Myocyte (in vitro differentiated cells): ENCODE measurements at places on chromosomes 12 and 14. TPM values are rescaled to one million over a fixed set of nuclear protein-coding genes. Genes with fewer than 3 reads are reported as not detected.

Gene ADCY4
- not detected in 2 replicates for total RNA-seq

DNA sequence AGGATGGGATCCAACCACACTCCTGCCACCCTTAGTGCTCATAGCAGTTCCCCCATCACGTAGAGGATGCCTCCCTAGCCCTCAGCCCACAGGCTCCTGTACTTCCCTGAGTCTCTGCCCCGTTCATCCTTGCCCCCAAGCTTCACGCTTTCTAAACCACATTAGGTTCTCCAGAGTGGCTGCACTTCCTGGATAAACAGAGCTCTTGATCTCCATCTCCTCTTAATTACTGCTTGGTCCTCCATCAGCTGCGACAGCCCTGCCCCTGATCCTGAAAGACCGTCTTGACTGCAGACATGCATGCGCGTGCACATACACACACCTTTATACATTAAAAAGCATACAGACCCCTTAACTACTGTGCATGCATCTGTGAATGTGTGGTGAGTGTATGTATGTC, 530.0 kb downstream of the BCL11B start:
- DNase-seq, result no peak

DNA sequence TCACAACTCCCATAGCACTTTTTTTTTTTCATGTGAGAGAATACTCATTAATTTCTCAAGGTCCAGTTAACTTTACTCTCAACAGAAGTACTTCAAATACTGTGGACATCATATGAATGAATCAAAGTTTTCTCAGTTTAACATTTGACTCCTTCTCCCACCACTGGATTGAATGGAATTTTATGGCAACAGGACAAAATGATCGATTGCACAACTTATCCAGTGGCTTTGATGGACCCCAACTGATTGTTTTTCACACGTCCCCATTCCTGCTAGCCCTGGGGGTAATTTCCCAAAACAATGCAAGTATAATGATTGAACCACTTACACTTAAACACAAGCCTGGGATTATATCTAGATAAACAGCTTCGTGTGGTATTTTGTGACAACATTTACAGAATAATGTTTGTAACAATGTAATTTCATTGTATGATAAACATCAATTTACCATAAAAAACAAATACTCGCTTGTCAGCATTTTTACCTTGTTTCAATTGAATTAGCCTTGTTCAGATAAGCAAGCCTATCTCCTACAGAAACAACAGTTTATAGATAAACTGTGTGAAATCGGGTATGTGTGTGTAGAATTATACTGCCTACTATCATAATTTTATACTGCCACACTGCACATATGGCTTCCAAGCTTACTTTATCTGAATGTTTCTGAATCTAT, 60.9 kb downstream of the SOX5 start:
- no peak for DNase-seq

DNA sequence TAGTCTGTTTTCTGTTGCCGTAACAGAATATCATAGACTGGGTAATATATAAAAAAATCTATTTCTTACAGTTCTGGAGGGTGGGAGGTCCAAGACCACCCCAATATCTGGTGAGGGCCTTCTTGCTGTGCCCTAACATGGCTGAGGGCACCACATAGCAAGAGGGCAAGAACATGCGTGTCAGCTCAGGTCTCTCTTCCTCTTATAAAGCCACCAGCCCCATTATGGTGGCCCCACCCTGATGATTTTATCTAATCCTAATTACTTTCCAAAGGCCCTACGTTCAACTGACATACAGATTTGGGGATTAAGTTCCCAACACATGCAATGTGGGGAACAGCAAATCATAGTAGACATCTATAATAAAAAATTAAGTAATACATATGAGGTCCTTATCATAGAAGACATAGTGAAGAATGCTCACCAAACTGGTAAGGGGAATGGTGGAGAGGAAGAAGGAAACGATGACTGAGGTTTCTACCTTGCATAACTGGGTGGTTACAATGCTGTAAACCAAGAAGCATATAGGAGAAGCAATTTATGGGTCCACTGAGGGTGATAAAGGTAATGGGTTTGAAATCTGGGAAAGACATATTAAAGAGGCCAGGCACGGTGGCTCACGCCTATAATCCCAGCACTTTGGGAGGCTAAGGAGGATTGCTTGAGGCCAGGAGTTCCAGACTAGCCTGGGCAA, 27.0 kb downstream of the BTBD7 start:
- no peak for DNase-seq

- DNase-seq, result peak; percentile 33
These were observed 13.1 kb downstream of the RERG start for GRCh38 chr12:15208140-15208539.

Gene UBR7
- total RNA-seq, result 22.8 and 24.4 TPM in 2 replicates

GRCh38 chr12:96195845-96196451, 1.8 kb downstream of the ELK3 start:
- peak; percentile 56 for DNase-seq

DNA sequence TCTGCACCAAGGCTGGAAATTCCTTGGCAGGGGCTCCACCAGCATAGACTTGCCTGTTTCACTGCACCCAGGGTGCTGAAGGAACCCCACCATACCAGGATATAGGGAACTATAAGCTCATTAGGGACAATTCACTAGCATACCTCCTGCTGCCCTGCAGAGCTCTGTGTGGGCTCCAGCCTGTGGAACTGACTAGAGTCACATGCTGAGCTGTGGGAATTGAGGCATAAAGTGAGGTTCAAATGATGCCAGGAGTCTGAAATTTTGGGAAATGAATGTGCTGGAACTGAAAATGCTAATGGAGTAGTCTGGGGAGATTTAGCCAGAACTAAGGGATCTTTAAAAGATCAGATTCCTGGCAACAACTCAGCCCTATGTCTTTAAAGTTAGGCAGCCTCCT, 7.3 kb upstream of the EMP1 start:
- no peak for DNase-seq

Gene OR6C4
- not detected in 2 replicates for total RNA-seq

DNA sequence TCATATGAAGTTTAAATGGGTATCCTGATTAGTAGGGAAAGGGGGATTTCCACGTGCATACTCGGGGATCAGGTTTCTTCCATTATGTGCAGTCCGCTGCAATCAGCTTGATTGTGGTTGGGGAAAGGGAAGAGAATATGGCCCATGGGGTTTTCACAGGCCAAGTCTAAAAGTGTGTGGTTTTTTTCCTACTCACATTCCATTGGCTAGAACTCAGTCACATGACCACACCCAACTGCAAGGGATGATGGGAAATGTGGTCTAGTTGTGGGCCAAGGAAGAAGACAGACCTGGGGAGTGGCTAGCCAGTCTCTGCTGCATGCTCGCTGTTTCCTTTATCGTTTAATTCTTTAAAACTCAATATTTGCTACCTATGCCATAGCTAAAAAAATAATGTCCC, 105.1 kb downstream of the PRIMA1 start:
- peak; percentile 7 for DNase-seq

- no peak for DNase-seq
These were observed 11.3 kb downstream of the ABHD12B start for GRCh38 chr14:50882932-50883826.

Gene FOXG1
- total RNA-seq, result not detected in 2 replicates

Gene VRTN
- total RNA-seq, result not detected in 2 replicates

GRCh38 chr12:108772247-108772646, 40.9 kb upstream of the CORO1C start:
- DNase-seq, result peak; percentile 97

GRCh38 chr14:51977075-51977474, 12.3 kb upstream of the RTRAF start:
- DNase-seq, result no peak

Gene KRT3
- not detected in 2 replicates for total RNA-seq

- DNase-seq, result no peak
These were observed 7.1 kb upstream of the ASCL1 start for GRCh38 chr12:102950107-102950949.

Gene GLT1D1
- total RNA-seq, result not detected in 2 replicates

Gene NPAS3
- total RNA-seq, result 0.10 and 0.19 TPM in 2 replicates

DNA sequence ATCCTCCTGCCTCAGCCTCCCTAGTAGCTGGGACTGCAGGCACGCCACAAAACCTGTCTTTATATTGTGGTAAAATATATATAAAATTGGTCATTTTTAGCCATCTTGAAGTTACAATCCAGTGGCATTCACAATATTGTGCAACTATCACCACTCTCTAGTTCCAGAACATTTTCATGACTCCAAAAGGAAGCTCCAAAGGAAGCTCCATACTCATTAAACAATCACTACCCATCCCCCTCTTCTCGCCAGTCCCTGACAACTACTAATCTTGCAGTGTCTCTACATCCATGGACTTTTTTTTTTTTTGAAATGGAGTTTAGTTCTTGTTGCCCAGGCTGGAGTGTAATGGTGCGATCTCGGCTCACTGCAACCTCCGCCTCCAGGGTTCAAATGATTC, 3.1 kb downstream of the GCH1 start:
- no peak for DNase-seq

Gene RBM19
- total RNA-seq, result 17.6 and 21.1 TPM in 2 replicates

- no peak for DNase-seq
These were observed 46.4 kb upstream of the NID2 start for GRCh38 chr14:52115286-52115685.
